Fibroblast of skin of right quadriceps (primary cell): ENCODE measurements at places on chromosomes 6 and 20.

GRCh38 chr6:95230071-95230740 is 347.1 kb upstream of the MANEA start:
- DNase-seq: peak; percentile 57

GRCh38 chr20:54643761-54644160 is 168.4 kb downstream of the DOK5 start:
- peak; percentile 96 for DNase-seq

DNA sequence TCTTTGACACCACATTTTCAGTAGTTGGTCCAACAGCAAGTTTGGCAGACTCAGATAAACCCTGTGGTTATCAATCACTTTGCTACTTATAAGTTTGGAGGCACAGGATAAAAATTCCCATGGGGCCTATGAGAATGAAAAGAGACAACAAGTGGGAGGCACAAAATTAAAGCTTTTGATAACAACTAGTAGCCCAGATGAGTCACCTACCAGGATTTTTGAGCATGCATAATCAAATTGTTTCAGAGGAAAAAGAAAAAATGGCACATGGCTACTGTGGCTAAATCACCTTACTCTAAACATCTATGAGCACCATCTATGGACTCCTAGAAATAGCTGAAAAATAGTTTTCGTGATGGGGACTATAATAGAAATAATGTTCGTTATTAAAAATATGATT is 40.8 kb upstream of the BMP5 start:
- peak; percentile 43 for DNase-seq

GRCh38 chr20:23363257-23363649 is 1.3 kb downstream of the GZF1 start:
- no peak for DNase-seq

- DNase-seq: peak; percentile 10
Observed at GRCh38 chr6:71072508-71072907, 115.6 kb upstream of the B3GAT2 start.

DNA sequence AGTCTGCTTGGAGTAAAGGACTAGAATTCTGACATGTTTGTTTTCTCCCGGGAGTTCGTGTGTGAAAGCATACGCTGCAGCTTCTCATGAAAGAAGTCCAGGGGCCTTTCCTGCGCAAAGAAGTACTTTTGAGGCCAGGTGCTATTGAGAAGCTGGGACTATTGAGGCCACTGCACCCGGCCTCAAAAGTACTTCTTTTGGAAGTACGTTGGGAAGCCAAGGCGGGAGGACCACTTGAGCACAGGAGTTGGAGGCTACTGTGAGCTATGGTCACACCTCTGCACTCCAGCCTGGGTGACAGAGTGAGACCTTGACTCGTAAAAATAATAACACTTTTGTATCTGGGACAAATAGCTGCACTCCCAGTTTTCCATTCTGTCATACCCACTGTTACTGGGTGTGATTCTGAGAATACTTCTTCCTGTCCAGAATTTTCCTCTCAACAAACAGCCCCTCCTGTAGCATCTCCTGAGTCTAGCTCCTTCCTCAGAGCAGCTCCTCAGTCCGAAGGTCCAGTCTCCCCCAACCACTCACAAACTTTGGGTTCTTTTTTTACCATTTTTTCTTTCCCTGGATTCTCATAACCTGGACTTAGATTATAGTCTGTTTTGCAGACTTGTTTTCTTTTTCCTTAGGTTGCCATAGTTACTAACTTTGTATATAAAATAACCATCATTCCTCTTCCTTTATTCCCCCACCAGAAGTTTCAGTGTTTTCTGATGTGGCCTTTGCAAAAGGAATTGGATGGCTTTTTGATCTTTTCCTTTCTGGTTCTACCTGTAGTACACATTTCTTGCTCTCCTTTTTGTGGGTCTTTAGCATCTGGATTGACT is 12.7 kb downstream of the STK35 start:
- no peak for DNase-seq

DNA sequence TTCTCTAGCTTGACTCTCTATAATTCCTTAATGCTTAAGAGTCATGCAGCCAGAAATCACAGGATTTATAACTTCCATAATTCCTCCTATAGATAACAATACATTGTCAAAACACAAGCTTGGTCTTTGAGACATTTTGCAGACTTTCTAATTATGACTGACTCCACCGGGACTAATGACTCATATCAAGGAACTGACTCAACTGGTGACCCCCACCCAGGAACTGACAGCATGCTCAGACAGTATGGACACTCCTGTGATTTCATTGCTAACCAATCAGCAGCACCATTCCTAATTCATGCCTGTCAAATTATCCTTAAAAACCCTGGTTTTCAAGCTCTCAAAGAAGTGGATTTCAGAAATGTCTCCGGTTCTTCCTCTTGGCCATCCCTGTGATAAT is 670.5 kb upstream of the IMPG1 start:
- DNase-seq: peak; percentile 6

GRCh38 chr6:90076511-90077415 is 182.5 kb downstream of the GJA10 start:
- DNase-seq: no peak

DNA sequence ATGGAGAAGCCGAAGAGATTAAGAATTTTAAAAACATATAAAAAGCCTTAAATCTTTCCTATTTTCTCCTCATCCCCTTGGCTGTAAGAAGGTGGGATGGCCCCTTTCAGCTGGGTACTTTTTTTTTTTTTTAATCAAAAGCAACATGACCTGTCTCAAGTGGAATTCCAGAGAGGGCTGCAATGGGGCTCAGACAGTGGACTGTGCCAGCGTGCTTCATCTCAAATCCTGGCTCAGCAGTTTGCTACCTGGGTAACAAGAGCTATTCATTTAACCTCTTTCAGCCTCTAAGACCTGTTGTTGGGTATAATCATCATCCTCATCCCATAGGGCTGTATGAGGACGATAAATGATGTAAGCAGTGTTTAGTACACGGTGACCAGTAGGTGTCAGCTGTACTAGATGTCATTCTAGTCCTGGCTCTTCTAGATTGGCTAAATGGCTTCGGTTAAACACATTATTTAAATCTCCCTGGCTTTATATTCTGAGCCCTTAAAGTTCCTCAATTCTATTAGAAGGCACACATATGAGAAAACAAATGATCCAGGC is 6.9 kb upstream of the PPP1R3G start:
- DNase-seq: no peak

GRCh38 chr20:54385746-54386145 is 89.6 kb upstream of the DOK5 start:
- no peak for DNase-seq

DNA sequence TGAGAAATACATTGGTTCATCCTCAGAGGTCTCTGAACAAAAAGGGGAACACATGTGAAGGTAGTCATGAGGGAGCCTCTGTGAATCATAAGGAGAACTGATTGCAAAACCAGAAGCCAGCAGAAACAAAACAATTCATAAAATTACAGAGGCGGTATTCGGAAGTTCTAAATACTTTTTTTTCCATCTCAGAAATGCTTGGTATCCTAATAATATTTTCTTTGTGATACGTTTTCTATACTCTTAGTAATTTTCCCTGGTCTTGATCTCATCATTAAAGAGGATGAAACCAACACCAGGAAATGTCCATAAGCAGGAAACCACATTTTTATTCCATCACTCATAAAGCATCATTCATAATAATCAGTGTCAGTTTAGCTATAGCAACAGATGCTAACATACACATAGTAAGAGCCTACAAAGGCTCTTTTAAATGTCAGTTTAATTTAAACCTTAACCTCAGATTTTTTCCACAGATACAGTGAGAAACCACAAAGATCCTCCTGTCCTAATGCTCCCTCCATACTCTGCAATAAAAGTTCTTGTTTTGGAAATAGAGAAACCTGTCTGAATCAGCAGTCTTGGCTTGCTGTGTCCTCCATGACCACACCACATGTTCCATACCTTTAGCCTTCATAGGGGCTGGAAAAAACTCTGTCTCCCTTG is 29.2 kb downstream of the SGK1 start:
- DNase-seq: peak; percentile 97

DNA sequence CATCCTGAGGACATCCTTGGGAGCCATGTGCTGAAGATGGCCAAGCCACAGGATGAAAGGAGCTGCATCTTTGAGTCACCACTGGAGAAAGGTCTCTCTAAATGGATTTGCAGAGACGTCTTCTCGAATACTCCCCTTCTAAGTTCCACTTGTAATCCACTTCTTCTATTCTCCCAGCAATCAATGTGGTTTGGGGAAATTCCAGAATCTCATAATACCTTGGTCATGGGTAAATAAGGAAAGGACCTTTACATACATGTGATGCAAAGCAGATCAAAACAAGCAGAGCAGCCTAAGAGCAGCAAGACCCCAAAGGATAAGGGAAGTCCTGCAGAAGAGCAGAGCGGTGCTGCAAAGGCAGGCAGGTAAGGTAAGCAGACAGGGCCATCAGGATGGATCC is 35.3 kb downstream of the TRIM38 start:
- DNase-seq: no peak

- peak; percentile 11 for DNase-seq
Observed at GRCh38 chr6:9401960-9402359, 966.6 kb upstream of the SLC35B3 start.

GRCh38 chr6:30091577-30092381 is 16.2 kb upstream of the RNF39 start:
- peak; percentile 50 for DNase-seq

- DNase-seq: no peak
Observed at GRCh38 chr6:156464100-156464878, 312.9 kb upstream of the ARID1B start.

GRCh38 chr20:62533591-62534495 is 58.0 kb upstream of the GATA5 start:
- no peak for DNase-seq

DNA sequence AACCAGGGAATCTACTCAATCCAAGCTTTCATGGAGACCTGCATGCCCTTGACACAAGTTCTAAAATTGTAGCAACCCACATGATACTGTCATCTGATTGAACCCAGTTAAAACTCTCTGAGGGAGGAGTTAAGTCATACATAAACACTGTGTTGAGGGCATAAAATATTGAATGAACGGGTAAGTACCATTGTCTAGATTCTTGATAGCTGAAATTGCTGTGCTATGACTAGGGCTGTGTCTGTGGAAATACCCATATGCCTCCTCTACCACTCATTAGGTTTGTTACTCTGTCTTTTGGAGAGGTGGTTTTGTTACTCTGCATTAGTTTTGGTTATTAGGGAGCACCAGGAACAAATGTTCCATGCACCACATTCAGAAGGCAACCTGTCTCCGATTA is 7.6 kb downstream of the ENPP4 start:
- no peak for DNase-seq

DNA sequence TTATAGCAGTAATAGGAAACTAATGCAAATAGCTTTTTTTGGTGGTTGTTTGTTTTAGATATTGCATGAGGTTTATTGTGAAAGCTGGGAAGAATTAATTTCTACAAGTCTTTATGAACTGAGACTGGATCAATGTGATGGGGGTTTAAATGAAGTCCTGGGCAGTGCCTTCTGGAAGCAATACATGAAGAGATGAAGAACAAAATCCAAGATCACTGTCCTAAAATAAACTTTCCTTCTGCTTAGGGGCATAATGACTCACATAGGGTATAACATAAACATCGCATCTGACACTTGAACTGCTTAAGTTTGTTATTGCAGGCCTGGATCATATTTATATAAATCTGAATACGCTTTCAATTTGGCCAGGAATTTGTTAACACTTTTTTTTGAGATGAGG is 20.9 kb upstream of the SHLD1 start:
- no peak for DNase-seq

DNA sequence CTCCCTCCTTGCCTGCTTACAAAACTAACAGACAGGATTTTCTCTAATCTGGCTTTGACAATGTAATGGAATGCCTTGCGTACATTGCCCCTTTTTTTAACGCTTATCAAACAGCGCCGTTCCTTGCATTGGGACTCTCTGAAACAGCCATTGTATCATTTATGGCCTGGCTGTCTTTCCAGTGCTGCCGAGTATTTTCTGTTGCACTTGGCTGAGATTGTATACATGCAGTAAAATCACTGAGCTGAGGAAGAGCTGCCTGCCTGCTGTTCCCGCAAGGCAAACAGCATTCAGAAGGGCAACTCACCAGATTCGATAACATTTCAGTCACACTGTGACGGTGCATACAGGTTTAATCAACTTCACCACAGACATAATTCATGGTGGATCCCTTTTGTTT is 106.0 kb downstream of the SH3BGRL2 start:
- no peak for DNase-seq
